AG10803 (cell line): ENCODE measurements at places on chromosomes 2 and 18.

GRCh38 chr2:162890690-162891311, 52.2 kb upstream of the KCNH7 start:
- DNase-seq, result peak; percentile 56

DNA sequence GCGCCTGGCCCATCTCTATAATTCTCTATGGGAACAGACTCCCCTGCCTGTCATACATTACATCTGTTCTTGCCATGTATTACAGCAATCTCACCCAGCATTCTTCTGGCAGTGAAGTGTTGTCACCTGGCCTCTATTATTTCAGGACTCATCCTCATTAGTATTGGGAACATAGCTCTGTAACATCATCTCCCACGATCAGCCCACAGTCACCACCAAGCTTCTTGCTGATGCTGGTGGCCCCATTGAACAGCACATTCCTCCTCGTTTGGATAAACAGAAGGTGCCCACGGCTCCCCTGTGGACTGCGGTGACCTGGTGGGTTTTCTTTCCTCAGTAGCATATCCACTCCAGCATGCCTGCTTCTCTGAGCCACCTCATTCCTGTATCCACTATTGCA, 21.5 kb downstream of the CHCHD5 start:
- DNase-seq, result no peak

GRCh38 chr2:164182116-164182627, 439.1 kb downstream of the GRB14 start:
- no peak for DNase-seq

DNA sequence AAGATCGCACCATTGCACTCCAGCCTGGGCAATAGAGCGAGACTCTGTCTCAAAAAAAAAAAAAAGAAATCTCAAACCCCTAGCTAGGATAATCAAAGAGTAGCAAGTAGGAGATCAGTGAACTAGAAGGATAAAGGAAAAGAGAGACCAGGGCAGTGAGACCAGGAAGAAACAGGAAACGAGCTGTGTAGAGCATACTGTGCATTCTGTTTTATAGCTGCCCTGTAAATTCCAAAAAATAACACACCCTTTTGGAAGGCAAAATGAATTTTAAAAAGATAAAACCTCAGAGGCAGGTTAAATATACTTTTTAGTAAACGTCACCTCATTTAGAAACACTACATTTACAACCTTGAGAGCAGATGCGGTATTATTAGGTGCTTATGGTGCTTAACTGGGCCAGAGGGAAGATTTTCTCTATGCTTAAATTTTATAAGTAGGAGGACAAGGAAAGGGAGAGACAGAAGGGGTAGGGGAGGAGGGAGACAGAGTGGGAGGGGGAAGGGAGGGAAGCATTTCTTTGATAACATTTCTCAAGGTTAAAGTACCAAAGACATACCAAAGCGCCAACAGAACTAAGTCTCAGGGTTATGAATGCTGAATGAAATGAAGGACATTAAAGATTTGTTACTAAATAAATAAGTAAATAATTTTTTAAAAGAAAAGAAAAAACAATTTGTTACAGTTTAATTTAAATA, 30.1 kb downstream of the FEZ2 start:
- DNase-seq, result no peak

DNA sequence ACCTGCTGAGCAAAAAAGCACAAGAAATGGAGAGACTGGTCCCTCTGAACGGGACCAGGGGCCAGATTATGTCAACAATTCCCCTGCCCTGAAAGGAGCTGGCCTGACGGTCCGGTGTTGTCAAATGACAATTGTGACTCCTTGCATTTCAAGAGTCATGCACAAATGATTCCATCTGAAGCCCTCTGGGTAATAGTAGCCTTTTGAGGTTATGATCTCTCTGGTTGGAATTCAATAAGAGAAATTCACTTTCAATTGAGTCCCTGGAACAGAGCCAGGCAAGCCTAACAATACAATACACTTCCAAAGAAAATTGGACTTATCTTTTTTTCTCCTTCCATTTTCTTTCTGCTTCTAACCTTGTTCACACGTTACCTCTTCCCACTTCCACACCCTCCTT, 116.9 kb downstream of the C1D start:
- DNase-seq, result peak; percentile 3

DNA sequence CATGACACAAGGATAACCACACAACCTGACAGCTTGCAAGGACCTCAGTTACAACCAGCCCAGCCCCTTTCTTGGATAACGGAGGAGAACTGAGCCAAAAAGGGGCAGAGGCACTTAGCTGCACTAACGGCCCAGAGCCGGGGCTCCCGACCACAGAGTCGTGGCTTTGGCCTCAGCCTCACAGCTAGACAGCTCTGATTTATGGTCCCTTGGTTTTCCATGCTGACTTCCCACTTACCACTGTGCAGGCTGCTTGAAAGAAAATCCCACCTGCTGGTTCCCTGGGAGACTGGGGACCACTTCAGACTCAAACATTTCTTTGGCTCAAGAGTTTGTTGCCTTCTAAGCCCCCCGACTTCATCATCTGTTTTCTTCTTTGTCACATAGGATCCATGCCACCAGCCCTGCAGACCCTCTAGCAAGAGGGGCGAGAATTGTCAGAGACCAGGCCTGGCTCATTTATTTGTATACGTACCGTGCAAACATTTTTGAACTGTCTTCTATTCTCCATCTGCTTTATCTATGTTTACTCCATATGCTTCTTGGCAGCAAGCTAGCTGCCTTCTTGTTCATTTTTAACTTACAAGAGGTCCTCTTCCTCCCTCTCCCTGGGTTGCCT, 352.6 kb upstream of the MYT1L start:
- no peak for DNase-seq

GRCh38 chr2:151855111-151855510, 26.9 kb upstream of the ARL5A start:
- DNase-seq, result no peak

DNA sequence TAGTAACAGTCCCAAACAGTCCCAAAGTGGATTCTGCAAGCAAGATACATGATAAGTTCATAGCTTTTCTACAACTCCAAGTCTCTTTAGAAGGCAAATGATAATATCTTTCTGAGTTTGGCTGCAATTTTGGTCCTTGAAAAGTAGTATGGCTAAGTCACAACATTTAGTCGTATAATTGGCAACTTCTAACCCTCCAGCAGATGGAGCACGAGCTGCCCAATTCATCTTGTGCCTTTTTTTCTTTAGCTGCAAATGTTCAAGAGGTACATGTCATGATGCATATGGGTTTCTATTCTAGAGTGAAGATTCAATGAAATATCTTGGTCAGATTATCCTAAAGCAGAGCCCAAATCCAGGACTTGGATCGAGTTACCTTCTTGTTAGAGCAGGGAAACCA, 127.0 kb upstream of the KLHL14 start:
- DNase-seq, result peak; percentile 1

GRCh38 chr2:238925816-238926521, 78.1 kb downstream of the TWIST2 start:
- no peak for DNase-seq

DNA sequence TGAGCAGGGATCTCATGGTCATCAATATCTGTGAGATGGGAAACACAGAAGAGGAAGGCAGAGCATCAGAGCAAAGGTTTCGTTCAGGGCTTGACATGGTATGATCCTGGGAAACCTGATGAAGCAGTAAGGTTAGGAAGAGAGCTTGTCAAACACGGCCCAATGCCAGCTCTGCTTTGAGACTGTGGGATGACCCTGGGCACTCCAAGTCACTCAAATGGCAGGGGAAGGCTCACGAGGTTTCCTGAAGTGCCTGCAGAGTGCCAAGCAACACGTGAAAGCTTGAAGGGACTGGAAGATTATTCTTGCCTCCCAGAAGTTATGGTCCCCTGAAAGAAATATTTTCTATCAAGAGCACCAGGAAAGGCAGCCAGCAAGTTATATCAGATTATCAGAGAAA, 6.5 kb downstream of the MCFD2 start:
- no peak for DNase-seq

DNA sequence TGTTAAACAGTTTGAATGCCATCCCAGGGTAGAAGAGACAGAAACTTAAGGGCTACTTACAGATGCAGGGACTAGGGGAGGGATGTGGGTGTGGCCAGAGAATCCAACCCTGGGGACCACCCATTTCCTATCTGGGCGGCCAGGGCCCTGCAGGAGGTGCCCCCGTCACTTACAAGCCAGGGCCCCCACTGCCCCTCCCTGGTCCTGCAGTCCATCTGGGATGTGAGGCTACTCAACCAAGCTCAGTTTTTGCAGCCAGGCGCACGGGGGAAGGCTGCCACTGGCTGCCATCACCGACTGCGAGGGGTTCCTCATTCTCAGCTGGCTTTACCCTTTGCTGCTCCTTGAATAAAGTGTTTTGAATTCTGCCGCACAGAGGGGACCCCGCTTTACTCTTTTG, 42.1 kb downstream of the RRM2 start:
- DNase-seq, result no peak

DNA sequence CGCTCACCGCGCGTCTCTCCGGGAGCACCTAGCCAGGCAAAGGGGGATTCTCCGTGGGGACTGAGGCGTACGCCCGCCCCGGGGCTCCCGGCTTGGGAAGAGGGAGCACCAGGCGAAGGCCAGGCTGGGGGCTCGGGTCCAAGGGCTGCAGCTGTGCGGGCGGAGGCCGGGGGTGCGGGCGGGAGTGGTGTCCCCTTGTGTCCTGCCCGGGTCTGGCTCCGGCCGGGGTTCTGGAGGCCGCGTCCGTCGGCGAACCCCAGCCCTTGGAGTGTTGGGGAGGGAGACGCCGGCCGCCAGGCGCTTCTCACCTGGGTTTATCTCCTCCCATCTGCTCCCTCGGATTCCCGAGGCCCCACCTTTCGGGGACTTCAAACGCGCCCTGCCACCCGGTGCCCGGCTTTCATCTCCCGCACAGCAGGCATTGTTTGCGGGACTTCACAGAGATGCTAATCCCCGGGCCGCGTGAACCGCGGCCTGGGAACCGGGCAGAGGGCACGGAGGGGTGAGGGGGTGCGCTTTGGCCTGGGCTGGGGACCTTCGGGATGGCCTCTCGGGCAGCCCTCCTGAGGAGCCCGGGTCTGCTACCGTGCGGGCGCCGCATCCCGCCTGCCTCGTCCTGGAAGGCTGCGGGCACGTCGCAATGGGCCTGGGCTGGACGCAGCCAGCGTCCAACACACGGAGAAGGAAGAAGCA, 5.0 kb upstream of the GBX2 start:
- DNase-seq, result no peak

DNA sequence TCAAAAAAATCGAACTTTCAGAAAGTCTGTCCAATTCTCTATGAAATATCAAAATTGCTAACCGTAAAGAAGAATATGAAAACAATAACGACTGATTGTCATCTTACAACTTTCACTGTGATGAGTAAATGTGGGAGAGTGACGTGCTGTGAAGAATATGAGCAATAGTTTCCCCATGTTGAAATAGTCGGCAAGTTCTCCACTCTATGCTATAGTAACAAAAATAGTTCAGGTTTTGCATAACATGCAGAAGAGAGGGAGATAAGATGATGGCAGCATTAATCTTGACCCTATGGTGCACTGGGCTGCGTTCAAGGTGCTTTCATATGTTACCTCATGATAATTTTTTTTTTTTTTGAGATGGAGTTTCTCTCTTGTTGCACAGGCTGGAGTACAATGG, 196.8 kb upstream of the CYRIA start:
- DNase-seq, result no peak

- DNase-seq, result no peak
Observed at GRCh38 chr2:157441072-157441454, 2.8 kb downstream of the CYTIP start.

DNA sequence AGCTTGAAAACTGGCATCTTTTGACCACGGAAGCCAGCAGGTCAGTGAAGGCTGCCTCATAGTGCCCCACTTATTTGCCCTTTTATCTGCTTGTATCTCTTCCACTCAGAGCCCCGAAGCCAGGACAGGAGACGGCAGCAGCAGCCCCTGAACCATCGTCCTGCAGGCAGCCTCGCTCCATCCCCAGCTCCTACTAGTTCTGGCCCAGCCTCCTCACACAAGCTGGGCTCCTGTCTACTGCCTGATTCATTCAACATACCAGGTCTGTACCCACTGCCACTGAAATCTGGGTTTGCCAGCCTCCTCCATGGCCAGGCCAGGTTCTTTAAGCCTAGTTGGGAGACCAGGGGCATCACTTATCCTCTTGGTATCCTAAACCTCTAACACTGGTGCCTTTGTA, 4.1 kb downstream of the OST4 start:
- no peak for DNase-seq

- DNase-seq, result no peak
Observed at GRCh38 chr2:10267551-10268465, 34.9 kb upstream of the HPCAL1 start.

- no peak for DNase-seq
Observed at GRCh38 chr2:5720426-5720825, 28.2 kb downstream of the SOX11 start.

- DNase-seq, result no peak
Observed at GRCh38 chr2:28639836-28640235, 111.8 kb upstream of the PPP1CB start.

GRCh38 chr2:105183555-105184323, 57.8 kb upstream of the GPR45 start:
- no peak for DNase-seq

GRCh38 chr2:118279005-118279404, 190.7 kb downstream of the INSIG2 start:
- no peak for DNase-seq

DNA sequence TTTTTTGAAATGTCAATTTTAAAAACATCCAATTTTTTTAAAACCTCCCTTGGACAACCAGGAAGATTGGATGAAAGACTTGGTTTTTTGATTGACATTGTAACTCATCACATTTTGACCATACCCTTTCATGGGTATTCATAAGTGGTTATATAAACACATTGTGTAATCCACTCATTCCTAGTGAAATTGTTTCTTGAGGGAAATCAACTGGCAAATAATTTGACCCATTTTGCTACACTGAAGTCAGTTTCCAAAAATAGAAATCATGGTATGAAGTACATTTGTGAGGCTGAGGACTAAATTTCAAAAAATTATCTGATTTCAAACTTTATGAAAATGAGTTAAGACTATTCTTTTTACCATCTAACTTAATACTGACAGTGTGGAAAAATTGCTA, 31.5 kb downstream of the FBXO48 start:
- DNase-seq, result peak; percentile 47

- DNase-seq, result no peak
Observed at GRCh38 chr2:88489181-88489580, 36.7 kb upstream of the FOXI3 start.

DNA sequence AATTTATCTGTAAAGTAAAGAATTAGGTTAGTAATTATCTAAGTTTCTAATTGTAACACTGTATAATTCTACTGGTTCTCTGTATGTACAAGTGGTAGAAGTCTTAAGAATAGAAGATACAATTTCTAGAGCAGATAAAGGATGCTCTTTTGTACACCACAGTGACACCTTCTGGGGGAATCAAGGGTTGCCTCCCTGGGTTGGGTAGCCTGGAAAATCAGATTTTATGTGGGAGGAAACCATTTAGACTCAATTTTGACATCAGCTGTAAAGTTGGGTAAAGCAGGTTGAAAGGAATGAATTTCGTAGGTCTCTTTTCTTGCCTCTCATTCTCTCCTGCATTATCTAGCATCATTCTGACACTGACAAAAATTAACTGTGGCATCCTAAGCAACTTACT, 354.8 kb downstream of the DCC start:
- DNase-seq, result no peak

- peak; percentile 36 for DNase-seq
Observed at GRCh38 chr2:215635788-215636139, 199.9 kb upstream of the FN1 start.
